ENCODE measurements at places on chromosomes 16 and 17. TPM values are rescaled to one million over a fixed set of nuclear protein-coding genes. Genes with fewer than 3 reads are reported as not detected.
A peak's percentile ranks its signal among the peaks of the same experiment; 100 is the strongest.

DNA sequence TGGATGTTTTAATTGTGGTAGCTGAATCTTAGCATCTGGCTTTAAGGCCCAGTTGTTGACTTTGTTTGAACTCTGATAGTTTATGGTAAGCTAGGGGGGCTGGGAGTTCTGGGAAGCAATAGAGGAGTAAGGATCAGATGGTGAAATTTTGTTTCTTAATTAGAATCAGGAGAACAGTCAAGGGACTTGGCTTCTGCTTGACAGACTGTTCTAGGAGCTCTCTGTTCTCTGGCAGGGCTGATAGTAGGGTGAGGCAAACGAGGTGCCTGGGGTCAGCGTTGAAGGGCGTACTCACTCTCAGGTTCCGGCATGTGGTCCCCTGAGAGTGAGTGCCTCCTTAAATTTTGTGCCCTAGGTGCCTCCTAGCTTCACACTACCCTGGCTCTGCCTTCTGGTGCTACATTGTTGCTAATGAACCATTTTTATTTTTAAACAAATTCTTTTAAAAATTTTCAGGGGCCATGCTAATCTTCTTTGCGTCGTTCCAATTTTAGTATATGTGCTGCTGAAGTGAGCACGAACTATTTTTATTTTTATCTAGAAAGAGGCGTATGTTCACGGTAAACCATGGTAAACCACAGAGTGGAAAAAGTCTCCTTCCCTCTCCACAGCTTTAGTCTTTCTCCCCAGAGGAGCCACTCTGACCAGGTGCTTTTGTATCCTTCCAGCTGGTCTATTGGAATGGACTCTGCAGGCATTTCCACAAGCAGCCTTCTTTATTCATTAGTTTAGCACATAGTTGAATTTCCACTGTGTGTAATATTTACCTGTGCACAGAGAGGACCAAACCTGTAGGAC is 19.7 kb downstream of the SLC7A6 start:
- DNase-seq: peak; percentile 72

- DNase-seq: no peak
These were observed 20.6 kb downstream of the SUPT6H start for GRCh38 chr17:28682655-28683054.

- no peak for DNase-seq
These were observed 324.1 kb upstream of the GOT2 start for GRCh38 chr16:59058250-59058649.

Gene HCRT
- total RNA-seq: not detected

Gene ADAP2
- 0.86 TPM for total RNA-seq

Gene NMRAL1
- 34.5 TPM for total RNA-seq

DNA sequence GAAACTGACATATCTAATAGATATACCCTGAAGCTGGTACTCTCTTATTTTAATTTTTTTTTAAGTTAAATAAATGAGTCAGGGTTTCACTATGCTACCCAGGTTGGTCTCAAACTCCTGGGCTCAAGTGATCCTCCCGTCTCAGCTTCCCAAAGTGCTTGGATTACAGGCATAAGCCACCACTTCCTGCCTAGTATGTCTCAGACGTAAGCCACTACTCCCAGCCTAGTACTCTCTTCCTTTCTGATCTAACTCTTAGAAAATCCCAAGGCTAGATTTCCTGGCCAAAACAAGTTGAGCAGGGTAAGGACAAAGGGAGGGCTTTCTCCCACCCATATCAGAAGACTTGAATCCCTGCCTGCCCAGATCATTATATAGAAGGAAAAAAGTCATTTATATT is 33.7 kb downstream of the HOXB1 start:
- DNase-seq: no peak

DNA sequence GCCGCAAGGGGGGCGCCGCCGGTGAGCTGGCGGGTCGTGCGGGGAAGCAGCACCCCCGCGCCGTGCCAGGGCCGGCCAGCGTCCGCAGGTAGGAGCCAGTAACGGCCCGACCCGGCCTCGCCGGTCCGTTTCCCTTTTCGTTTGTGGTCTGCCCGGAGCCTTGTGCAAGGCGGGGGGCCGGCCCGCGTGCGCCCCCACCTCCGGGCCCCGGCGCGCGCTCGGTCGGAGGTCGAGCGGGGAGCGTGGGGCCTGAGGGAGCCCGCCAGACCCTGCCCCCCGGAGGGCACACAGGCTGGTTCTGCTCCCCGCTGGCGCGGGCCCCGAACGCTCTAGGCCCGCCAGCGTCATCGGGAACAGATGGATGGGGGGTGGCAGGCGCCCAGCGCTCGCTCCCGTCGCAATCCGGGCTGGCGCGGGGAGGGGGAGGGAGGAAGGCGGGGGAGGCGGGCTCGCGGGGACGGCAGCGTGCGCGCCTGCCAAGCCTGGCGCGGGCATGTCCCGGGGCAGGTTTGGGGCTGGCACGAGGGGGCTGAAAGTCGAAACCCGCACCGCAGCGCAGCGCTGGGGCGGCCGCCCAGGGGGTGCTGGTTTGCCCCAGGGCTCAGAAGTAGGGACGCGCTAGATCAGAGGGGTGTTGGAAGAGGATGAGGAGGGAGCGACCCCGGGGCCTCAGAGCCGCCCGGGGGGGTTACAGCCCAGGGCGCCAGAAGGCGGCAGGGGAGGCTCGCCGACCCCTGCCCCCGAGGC is 1.5 kb upstream of the GSE1 start:
- DNase-seq: peak; percentile 77

DNA sequence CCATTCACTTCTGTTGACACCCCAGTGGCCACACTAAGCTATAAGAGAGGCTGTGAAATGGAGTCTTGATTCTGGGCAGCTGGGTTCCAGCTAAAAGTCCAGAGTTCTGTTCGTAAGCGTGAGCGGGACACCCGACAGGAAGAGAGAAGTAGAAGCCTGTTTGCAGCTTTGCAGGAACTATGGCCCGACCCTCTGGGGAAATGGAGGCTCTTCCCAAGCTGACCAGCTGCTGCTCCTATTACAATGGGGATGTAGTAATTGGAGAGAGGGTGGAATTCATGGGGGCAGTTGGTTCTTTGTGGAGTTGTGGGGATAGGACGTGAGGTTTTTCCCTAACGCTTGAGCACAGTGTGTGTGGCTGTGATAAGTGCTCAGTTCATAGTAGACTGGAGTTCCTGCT is 28.4 kb downstream of the UBALD1 start:
- DNase-seq: no peak

Gene EFCAB5
- total RNA-seq: 0.28 TPM

DNA sequence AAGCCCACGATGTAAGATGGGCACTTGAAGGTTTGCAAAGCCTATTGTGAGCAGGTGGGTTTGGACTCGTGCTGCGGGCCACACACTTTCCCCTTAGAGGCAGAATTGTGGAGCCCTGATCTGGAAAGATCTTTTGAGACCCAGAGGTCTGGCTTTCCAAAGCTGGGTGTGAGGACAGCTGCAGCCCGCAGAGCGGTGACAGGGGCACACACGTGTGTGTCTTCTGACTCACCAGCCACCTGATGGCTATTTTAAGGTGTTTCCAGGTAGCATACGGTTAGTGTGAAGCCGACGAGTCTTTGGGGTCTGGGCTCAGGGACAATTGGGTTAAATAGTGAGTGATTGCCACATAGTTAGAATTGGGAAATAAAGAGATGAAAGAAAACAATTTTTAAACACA is 108.9 kb upstream of the GSE1 start:
- DNase-seq: no peak

Gene KCTD19
- total RNA-seq: 1.0 TPM

GRCh38 chr17:72075995-72076677 is 44.7 kb upstream of the SOX9 start:
- DNase-seq: no peak

DNA sequence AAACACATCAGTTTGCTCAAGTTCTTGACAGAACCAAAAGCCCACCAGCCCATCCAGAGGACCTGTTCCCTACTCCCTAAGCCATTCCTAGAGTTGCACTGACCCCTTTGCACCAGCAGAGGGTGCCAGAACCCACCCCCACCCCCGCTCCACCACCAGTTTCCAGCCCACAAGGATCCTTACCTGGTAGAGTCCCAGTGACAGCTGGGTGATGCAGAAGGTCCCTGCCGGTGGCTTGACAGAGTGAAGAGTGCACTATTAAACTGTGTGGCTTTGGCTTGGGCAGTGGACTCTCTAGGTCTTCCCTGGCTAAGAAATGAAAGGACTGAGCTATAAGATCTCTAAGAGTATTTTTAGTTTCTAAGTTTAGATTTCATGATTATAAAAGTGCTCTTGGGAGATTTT is 73.3 kb upstream of the MTMR4 start:
- DNase-seq: peak; percentile 82

GRCh38 chr17:8459107-8459506 is 23.4 kb downstream of the NDEL1 start:
- no peak for DNase-seq

GRCh38 chr16:74051-74746 is 1.8 kb upstream of the RHBDF1 start:
- DNase-seq: no peak

DNA sequence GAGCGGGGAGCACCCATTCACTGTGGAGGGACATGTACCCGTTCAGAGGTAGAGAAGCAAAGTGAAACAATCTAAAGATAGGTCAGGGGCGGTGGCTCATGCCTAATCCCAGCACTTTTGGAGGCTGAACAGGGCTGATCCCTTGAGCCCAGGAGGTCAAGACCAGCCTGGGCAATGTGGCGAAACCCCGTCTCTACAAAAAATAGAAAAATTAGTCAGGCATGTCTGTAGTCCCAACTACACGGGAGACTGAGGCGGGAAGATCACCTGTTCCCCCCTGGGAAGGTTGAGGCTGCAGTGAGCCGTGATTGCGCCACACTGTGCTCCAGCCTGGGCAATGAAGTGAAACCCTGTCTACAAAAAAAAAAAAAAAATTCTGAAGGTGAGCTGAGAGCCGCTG is 21.7 kb downstream of the MYL4 start:
- DNase-seq: no peak

Gene IL21R
- 94.9 TPM for total RNA-seq

GRCh38 chr17:3688027-3688553 is 7.9 kb downstream of the P2RX5 start:
- DNase-seq: no peak

Gene PRR35
- total RNA-seq: not detected

Gene ASIC2
- not detected for total RNA-seq

GRCh38 chr16:67248401-67249177 is at the start of gene SLC9A5:
Gene SLC9A5 (plus strand): TSS chr16:67248979. CDS start chr16:67249015, 36 bp downstream.
- peak; percentile 86 for DNase-seq

Gene SLFN12
- 7.8 TPM for total RNA-seq

DNA sequence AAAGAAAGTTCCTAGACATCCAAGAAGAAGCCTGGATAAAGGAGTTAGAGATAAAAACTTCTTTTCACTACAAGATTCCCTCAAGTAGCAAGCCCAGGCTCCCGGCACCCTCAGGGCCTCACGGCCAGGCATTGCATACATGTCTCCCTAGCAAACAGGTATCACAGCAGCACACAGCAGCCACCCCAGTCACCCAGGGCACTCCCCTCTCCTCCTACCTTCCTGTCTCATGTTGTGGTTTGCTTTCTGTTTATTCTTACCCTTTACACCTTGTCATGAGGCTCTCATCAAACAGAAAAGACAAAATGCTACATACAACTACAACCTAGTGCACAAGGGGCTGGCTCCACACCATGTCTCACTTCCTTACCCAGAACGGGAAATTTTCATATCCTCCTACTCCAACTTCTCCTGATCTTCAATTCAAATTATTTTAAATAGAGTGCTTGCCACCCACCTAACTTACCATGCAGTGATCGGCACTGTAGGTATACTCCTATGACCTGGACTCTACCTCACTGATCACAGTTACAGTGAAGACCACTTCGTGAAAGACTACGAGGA is 42.7 kb downstream of the XPO6 start:
- DNase-seq: peak; percentile 84

- no peak for DNase-seq
These were observed 36.0 kb downstream of the SOCS3 start for GRCh38 chr17:78323826-78324390.

DNA sequence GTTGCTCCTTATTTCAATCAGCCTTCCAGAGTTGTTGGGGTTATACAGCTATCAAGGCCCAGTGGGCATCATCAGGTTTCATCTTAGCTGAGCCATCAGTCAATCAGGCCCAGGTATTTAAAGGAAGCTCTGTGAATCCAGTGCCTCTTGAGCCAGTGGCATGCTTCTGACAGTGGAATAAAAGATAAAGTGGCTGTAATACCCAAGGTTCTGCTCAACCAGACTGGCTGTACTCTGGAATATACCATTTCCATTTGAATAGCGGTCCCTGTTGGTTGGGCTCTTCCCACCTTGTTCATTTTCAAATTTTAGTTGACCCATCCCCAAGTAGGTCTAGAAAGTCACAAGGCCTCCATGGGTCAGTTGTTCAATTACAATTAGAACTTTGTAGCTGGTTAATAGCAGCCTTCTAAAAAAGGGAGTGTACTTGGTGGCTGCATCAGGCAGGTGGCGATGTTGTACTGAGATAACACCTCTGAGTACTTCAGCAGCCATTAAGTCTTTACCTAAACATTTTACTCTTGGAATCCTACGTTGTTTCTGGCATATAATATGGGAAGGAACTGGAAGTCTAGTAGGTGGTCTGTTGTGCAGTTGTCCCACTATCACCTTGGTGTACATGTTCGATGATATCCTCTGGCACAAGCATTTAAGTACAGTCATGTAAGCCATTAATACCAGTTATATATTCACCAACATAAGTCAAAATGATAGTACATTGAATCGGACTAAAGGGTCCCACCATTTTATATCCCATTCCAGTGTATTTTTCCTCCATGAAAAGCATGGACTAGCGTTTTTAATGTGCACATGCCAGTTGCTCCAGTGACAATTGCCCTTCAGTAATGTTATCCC is 294.1 kb downstream of the BCAS3 start:
- peak; percentile 79 for DNase-seq

- DNase-seq: no peak
These were observed 35.6 kb upstream of the ENDOV start for GRCh38 chr17:80379348-80379747.

Gene CASKIN1
- 2.2 TPM for total RNA-seq

DNA sequence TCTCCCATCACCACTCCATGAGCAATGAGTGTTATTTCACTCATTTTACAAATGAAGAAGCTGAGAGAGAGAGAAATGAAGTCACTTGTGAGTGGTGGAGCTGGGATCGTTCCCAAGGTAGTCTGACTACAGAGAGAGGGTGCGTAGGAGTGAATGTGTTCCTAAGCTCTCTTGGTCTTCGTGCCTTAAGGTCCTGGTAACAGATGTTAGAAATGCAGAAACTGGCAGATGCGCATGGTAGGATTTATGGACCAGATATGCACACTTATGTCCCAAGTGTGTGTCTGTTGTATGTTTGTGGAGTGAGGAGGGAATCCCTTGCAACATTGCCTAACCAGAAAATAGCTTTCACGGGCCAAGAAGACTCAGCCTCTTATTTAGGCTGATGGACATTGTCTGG is 93.2 kb upstream of the ZNF469 start:
- no peak for DNase-seq

- DNase-seq: no peak
These were observed 21.9 kb downstream of the OMG start for GRCh38 chr17:31275116-31275515.

All from activated CD4-positive, alpha-beta T cell treated with anti-CD3 and anti-CD28 coated beads, Interleukin-2, amount 10 ng/mL, durations not matched to agents 24 days and 14 days (primary cell).